ENCODE measurements at places on chromosomes 2 and 18.

DNA sequence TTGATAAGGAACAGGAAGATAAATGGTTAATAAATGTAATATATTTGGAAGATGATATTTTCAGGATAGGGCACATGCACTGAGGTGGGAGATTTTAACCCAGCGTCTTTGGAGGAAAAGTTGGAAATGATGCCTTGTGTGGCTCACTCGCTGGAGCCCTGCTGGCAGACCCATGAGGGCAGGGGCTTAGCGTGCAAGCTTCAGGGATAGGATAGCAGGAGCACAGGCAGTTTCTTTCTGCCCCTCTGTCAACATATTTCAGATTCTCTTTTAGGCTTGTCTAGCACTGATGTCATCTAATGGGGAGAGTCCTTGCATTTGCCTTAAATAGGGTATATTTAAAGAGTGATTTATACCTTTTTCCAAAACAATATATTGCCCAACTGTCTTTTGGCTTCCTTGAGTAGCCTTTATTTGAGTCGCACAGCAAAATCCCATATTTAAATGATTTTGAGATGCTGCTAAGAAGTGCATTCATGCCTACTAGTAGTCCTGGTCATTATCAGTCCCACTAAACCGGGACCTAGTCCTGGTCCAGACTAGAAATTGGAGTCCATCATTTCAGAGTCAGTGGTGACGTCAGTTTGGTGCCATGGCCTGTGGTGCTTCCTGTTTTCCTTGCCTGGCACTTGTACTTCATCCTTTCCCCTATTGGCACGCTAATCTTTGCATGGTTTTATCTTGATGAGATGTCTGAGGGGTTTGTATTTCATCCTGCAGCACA lies 45.8 kb downstream of the SH3RF3 start:
- no peak for DNase-seq

- no peak for DNase-seq
Observed at GRCh38 chr2:1207962-1208510, 205.2 kb upstream of the TPO start.

GRCh38 chr2:42762823-42763804 lies 821 bp downstream of the OXER1 start:
- no peak for DNase-seq

DNA sequence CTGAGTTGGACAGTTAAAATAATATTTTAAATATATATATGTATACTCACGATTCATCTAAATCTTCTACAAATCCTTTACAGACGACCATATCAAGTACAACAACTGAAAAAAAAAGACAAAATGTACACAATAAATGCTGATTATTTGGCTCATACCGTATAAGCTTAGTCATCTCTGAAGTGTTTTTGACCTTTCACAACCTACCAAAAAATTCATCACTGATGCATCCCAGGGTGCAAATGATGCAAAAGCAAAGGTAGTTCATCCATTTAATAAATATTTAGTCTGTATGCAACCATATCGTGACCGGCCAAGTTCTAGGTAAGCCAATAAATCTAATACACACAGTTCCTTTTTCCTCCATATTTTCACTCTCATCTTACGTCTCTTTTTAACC lies 1.1 kb downstream of the TMX3 start:
- DNase-seq, result no peak

GRCh38 chr2:159807183-159808031 lies 9.4 kb upstream of the CD302 start:
- peak; percentile 51 for DNase-seq

GRCh38 chr2:26174691-26175465 lies 2.0 kb downstream of the GAREM2 start:
- DNase-seq, result no peak
